ENCODE measurements at places on chromosomes 5 and 9. TPM values are rescaled to one million over a fixed set of nuclear protein-coding genes. Genes with fewer than 3 reads are reported as not detected.

Gene SLC6A18
- not detected for total RNA-seq

Gene ALDH1A1
- 287 TPM for total RNA-seq

Gene CYLC2
- total RNA-seq: not detected

DNA sequence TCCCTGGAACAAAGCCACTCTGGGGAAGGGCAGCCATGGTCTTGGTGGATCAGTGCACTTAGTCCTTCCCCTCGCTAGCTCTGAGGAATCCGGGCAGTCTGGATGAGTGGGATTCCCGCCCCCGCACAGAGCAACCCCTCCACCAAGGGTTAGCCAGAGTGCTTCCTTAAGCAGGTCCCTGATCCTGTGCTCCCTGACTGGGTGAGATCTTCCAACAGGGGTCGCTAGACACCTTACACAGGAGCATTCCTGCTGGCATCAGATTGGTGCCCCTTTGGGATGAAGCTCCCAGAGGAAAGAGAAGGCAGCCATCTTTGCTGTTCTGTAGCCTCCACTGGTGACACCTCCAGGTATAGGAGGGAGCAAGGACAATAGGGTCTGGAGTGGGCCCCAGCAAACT lies 228.8 kb downstream of the AP3B1 start:
- H3K27ac ChIP-seq: no peak overlapping the region
- H3K27me3 ChIP-seq: no peaks in the 10 kb centered on the region
- DNase-seq: no peak
- H3K36me3 ChIP-seq: no peaks in the 10 kb centered on the region

GRCh38 chr5:151264113-151264512 lies 11.1 kb downstream of the GM2A start:
- peak overlapping the region; percentile 21 for H3K27ac ChIP-seq
- peaks cover 5% of the 10 kb centered on the region for H3K4me1 ChIP-seq
- DNase-seq: peak; percentile 20
- H3K4me3 ChIP-seq: no peak overlapping the region
- H3K36me3 ChIP-seq: no peaks in the 10 kb centered on the region
- no peaks in the 10 kb centered on the region for H3K27me3 ChIP-seq

GRCh38 chr5:6556089-6556801 lies 76.6 kb downstream of the NSUN2 start:
- no peaks in the 10 kb centered on the region for H3K36me3 ChIP-seq
- H3K4me1 ChIP-seq: peaks cover 5% of the 10 kb centered on the region
- DNase-seq: no peak
- no peaks in the 10 kb centered on the region for H3K27me3 ChIP-seq
- H3K4me3 ChIP-seq: no peak overlapping the region
- H3K27ac ChIP-seq: no peak overlapping the region

DNA sequence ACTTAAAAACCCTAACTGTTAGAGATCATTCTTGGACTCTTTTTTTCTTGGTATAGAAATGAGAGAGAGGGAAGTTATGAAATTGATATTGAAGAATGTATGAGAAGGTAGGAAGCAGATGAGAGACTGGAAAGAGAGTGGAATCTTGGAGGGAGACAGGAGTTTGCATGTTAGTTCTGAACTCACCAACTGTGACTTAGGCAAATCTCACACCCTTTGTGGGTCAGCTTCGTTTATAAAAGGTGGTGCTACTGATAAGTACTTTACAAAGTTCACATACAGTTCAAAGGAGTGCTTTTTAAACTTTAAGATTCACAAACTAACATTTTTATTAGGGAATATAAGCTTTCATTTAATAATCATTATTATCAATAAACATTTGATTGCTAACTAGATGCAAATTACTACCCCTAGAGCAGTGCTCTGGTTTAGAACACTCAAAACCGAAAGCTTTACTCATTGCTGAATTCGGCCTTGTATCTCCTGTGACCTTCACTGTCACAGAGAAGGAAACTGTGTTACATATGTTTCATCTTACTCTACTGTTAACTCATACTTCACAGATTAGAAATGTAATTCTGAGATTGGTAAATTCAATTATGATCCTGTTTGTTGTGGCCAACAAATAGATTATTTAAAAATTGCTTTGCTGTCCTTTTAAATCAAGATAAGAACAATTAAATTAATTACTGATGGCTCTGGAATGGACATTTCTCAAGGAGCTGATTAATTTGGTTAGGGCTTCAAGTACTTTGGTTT lies 143.2 kb downstream of the RMI1 start:
- no peaks in the 10 kb centered on the region for H3K27me3 ChIP-seq
- no peaks in the 10 kb centered on the region for H3K36me3 ChIP-seq
- DNase-seq: no peak
- no peak overlapping the region for H3K27ac ChIP-seq
- no peak overlapping the region for H3K4me3 ChIP-seq
